ENCODE measurements at places on chromosomes 3 and 15.

DNA sequence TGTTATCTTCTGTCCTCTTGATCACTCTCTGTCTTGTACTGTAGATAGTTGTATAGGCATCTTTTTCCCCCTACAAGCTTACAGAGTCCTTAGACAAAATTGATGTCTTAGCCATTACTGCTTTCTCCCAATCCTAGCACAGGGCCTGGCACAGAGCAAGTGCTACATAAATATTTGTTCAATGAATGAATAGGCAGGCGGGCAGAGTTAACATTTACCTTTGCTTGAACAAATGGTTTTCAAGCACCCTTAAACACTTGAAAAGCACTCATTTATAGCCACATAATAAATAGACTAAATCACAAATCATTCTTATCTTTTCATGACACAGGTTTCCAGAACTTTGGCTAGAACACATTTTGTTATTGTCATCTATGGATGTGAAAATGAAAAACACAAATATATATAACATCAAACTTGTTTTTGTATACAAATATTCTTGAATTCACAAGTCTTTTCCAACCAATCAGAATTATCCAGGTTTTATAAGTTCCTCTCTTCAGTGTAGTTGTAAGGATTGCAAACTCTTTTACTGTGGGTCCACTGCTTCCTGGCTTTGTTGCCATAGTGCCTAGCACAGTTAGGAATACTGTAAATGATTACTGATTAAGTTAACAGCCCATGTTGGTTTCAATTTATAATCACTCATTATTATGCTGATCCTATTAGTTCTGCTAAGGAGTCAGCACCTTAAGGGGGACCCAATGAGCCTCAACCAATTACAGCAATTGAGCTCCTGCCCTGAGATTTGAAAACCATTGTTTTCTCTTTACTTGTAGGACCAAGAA, 61.9 kb downstream of the ISL2 start:
- no peak for DNase-seq

- peak; percentile 55 for DNase-seq
Measured at GRCh38 chr15:48965972-48966371, 2.3 kb upstream of the SHC4 start.

- no peak for DNase-seq
Measured at GRCh38 chr3:193948459-193948858, 187.5 kb upstream of the HES1 start.

GRCh38 chr3:180059356-180059755, 22.6 kb upstream of the PEX5L start:
- DNase-seq = no peak

GRCh38 chr3:124962403-124962940, 27.9 kb upstream of the MUC13 start:
- no peak for DNase-seq
